ENCODE measurements at places on chromosomes 7 and 10.
A peak's percentile ranks its signal among the peaks of the same experiment; 100 is the strongest.

GRCh38 chr7:149741629-149742028, 31.8 kb downstream of the ZNF467 start:
- no peak for DNase-seq

DNA sequence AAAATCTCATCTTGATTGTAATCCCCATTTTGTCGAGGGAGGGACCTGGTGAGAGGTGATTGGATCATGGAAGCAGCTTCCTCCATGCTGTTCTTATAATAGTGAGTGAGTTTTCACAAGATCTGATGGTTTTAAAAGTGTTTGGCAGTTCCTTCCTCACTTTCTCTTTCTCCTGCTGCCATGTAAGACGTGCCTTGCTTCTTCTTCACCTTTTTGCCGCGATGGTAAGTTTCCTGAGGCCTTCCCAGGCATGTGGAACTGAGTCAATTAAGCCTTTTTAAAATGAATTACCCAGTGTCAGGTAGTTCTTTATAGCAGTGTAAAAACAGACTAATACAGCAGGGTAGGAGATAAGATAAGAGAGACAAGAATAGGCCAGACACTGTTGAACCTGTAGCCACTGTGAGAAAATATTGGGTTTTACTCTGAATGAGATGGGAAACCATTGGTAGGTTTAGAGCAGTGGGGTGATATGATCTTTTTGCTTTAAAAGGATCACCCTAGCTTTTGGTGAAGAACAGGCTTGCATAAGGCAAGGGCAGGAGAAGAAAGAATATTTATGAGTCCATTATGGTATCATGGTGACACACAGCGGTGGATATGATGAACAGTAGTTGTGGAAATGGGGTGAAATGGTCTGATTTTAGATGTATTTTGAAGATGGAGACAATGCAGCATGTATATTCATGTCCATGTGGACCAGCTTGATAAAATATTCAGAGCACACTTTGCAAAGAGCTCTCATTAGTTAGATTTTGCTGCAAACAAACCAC, 11.5 kb downstream of the OR6B1 start:
- no peak for DNase-seq

GRCh38 chr7:91554883-91555282, 290.6 kb downstream of the FZD1 start:
- DNase-seq: no peak

DNA sequence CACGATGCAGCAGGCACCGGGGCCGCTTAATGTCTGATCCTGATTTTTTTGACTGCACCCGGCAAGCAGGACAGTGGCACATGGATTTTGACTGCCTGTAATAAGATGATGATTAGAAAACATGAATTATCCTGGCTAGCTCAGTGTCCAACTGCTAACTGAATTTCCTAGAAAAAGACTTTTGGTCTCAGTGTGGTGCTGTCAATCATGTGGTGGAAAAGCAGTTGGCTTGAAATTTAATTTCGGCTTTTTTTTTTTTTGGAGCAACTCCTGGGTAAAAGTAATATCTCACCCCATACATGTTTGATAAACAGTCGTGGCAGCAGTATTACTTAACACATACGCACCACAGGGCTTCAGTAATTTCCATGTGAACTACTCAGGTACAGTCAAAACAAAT, 227.7 kb downstream of the FANK1 start:
- no peak for DNase-seq

- no peak for DNase-seq
These were observed 435.2 kb upstream of the LRGUK start for GRCh38 chr7:133691727-133692610.

GRCh38 chr7:101838837-101839483, 21.5 kb downstream of the CUX1 start:
- DNase-seq: no peak

GRCh38 chr10:95214793-95215192, 20.8 kb downstream of the ACSM6 start:
- DNase-seq: no peak

DNA sequence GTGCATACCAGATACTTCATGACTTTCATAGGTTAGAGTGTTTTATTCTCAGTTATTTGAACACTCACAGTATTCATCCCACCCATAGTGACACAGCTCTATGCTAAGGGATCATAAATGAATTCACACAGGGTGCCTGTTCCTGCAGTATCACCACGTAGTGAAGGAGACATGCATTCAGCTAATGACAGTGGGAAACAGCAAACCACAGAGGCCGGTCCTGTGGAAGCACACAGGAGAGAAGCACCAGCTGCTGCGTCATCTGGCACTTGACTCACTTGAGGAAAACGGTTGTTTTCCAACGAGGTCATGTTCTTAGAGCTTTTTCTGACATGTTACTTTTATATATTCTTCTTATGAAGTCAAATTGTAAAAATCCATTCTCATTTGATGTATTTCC, 73.0 kb downstream of the UBE3C start:
- no peak for DNase-seq

- peak; percentile 74 for DNase-seq
These were observed 139.3 kb downstream of the PPP1R9A start for GRCh38 chr7:95046494-95047240.

DNA sequence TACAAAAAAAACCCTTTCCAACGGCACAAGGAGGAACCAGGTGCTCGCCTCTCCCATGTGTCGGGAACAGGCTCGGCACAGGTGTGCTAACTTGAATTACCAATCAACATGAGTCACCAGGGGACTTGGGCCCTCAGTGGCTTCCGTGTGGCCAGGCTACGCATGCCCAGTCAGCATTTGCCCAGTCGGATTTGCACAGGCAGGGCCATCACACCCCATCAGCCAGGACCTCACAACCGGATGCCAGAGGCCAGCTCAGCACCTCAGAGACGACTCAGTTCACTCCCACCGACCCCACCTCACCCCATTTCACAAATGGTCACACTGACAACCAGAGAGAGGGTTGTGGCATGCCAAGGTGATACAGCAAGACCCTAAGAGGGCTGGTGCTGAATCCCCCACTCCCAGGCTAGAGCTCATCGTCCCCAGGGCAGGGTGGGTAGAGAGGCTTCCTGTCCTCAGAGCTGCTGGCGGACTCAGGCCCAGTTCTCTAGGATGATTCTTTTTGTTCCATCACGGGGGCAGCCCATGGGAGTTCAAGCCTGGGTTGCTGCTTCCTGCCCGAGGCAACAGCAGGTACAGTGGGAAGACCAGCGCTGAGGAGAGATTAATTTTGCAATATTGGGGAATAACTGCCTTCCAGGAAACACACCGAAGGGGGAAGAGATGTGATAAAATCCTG, 13.6 kb downstream of the ANXA11 start:
- no peak for DNase-seq

DNA sequence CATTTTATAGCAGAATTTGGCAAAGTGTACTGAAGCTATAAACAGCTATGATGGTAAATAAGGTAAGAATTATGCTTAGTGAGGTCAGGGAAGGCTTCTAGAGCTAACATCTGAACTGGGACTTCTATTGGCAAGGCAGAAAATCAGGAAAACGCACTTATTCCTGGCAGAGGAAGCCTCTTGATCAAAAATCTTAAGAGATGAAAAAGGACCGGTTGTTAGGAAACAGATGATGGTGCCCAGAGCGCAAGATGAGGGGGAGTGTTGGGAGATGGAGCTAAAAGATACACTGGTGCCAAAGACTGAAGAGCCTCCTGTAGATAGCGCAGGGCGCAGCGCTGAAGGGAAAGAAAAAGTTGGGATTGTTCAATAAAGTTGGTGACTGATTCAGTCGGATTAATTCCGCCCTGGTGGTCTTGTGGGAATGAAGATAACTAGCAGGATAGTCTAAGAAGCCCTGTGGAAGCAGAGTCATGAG, 550 bp upstream of the CALU start:
- peak; percentile 61 for DNase-seq

GRCh38 chr10:28939281-28940157, 262.2 kb downstream of the BAMBI start:
- peak; percentile 85 for DNase-seq

- DNase-seq: no peak
These were observed 149.8 kb downstream of the LSMEM1 start for GRCh38 chr7:112630565-112630964.

GRCh38 chr10:84118395-84119006, 20.8 kb upstream of the GHITM start:
- DNase-seq: no peak

GRCh38 chr10:31972519-31973041, 43.9 kb upstream of the ARHGAP12 start:
- DNase-seq: no peak

DNA sequence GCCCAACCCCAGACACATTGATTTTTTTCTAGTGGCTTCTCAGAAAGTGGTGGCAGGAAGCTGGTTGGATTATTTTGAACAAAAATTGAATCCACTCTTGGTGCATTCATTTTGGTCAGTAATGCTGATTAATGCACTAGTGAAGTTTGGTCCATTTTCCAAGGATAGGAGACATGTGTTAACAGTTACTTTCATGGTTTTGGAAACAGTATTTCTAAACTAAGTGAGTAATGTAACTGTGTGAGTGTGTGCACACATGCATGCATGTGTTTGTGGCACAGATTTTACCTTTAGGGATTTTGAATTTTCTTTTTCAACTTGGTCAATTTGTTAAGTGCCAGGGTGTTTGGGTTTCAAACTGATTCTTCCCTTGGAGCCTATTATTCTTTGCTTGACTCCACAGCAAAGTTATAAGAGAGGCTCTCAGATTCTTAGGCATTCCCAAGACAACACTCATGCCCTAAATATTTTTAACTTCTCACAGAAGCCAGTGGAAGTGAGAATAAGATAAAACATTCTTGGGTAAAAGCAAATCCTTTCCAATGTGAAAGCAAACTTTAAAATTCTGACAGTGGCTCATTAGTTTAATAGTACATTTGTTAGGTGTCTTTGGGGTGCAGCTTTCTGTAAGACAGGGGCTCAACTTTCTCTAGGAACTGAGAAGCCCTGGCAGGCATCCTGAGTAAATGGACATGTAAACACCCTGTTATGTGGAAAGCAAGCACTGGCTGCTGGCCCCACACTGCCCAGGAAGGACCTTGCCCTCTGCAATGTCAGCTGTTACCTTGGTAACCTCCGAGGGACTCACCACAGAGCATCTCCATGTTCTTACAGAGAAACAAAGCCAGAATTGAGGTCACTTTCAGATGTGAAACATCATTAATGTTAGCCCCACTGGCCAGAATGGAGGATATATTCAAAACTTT, 68.4 kb downstream of the ASAH2B start:
- DNase-seq: no peak

GRCh38 chr7:157117796-157118195, 20.9 kb upstream of the UBE3C start:
- DNase-seq: no peak

- no peak for DNase-seq
These were observed 87.7 kb upstream of the EGR2 start for GRCh38 chr10:62903828-62904227.

DNA sequence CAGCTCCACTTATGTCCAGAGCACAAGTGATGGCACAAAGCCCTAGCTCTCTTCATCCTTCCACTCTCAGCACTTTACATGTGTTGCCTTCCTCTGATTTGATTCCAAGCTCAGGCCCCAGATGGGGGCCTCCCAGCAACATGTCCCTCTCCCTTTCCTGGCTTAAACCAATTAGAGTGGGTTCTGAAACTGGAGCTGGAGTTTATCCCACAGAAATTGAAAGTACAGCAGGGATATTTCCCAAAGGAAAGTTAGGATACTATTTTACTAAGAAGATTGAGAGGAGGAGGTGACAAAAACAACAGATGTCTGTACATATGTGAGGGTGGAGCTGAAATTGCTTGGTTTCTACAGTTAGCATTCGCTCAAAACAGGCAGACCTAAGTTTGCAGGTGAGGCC, 724.6 kb downstream of the AUTS2 start:
- DNase-seq: no peak

- no peak for DNase-seq
These were observed 44.7 kb upstream of the CDK6 start for GRCh38 chr7:92881091-92881485.

DNA sequence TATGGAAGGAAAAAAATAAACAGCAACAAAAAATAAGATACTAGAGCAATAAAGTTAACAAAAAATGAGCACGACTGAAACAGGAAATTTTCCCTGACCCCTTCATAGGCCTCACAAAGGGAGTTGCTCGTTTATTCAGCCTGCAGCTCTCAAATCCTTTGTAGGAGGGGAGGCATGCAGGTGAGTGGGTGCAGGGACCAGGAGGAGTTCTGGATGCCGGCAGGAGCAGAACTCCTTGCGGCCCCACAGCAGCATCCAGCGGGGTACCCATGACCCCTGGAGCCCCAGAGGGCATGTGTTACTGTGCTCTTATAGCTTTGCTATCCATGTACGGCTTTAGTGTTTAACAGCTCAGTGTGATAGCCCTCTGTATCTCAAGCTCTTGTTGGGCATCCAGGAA, 5.8 kb downstream of the TAS2R39 start:
- no peak for DNase-seq

GRCh38 chr7:93147363-93147762, 822 bp downstream of the SAMD9L start:
- DNase-seq: peak; percentile 51

DNA sequence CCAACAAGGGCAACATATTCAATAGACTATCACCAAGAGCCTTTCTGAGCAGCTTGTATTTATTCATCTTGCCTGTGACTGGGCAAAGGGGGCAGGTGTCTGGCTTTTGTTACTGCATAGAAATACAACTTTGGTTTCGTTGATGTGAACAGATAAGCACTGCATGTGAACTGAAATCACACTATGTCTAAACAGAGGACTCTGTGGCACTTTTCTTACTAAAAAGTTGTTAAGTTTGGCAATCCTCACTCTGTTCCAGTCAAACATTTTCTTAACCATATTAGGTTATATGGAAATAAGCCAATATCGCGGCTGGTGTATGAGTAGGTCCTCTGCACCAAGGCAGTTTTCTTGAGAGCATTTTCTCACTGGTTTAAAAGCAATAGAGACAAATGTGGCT, 48.5 kb downstream of the CALD1 start:
- DNase-seq: no peak

GRCh38 chr10:113222207-113222606, 272.2 kb downstream of the TCF7L2 start:
- DNase-seq: no peak
